ENCODE measurements at places on chromosomes 5 and 9. TPM values are rescaled to one million over a fixed set of nuclear protein-coding genes. Genes with fewer than 3 reads are reported as not detected.
A peak's percentile ranks its signal among the peaks of the same experiment; 100 is the strongest.

Gene LRRC19
- not detected for total RNA-seq

Gene NR5A1
- 0.37 TPM for total RNA-seq

Gene PCDHGC4
- 4.0 TPM for total RNA-seq

Gene TOR1B
- 18.7 TPM for total RNA-seq

Gene SMAD5
- 69.3 TPM for total RNA-seq

Gene NCS1
- 38.1 TPM for total RNA-seq

Gene UQCRQ
- total RNA-seq: 293 TPM

Gene DAPK1
- total RNA-seq: 79.4 TPM

Gene ECPAS
- 108 TPM for total RNA-seq

Gene PHF24
- 0.68 TPM for total RNA-seq

Gene RASEF
- 1.9 TPM for total RNA-seq

Gene WNT8A
- total RNA-seq: 0.26 TPM

Gene PDE8B
- not detected for total RNA-seq

DNA sequence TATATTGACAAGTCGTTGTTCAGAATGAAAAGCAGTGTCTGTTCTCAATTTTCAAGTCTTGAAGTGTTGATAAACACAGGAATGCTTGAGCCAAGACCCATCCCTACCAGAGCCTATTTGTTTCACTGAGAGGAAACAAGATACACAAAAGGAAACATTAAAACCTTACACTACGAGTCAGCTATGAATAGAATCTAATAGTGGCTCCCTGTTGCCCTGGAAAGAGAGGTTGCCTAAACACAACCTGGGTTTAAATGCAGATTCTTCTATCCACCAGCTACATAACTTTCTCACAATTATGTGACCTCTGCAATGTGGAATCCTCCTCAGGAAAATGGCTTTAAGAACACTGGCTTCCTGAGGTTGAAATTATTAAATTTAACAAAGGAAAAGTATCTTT lies 29.1 kb upstream of the BNC2 start:
- H3K36me3 ChIP-seq: no peaks in the 10 kb centered on the region
- no peak overlapping the region for H3K27ac ChIP-seq
- no peak overlapping the region for H3K4me3 ChIP-seq
- 0 out of 2 replicates have a peak, but pooled peaks cover 4% of the 10 kb centered on the region for H3K4me1 ChIP-seq

DNA sequence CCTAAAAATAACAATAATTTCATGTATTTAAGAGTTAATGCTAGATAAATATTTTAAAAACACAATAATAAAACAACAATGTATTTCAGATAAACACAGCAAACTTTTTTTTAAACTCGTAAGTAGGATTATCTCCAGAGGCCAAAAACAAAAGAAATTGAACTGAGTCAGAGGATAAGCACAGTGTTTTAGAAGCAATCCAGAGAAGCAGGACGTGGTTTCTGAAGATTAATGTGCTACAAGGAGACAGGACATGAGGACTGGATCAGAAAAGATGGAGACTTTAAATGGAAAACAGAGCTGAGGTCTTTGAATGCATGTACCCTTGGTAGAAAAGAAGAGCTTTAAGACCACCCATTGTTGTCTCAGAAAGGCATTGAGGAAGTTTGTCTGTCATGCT lies 491.2 kb upstream of the TLE4 start:
- DNase-seq: no peak
- no peaks in the 10 kb centered on the region for H3K27me3 ChIP-seq
- no peaks in the 10 kb centered on the region for H3K36me3 ChIP-seq
- H3K4me1 ChIP-seq: no peaks in the 10 kb centered on the region
- no peak overlapping the region for H3K27ac ChIP-seq

DNA sequence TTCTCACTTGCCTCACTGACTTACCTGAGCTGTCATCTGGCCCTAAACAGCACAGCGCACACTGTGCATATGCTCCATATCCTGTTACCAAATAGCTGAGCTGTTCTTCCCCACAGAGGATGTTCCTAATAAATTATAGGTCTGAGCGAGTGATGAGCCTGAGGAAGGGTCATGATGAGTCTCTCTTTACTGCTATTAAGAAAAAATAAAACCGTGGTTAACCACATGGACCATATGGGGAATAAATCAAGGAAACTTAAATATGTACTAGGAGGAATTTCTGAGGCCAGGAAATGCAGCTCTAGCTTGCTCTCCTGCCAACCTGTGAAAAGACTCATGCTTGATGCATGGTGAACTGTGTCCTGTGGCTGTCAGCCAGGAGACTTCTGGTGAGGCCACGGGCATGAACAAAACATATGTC lies 424.8 kb upstream of the DMAC1 start:
- no peak overlapping the region for H3K4me3 ChIP-seq
- no peaks in the 10 kb centered on the region for H3K36me3 ChIP-seq
- H3K27me3 ChIP-seq: no peaks in the 10 kb centered on the region
- H3K27ac ChIP-seq: no peak overlapping the region
- H3K4me1 ChIP-seq: no peaks in the 10 kb centered on the region

GRCh38 chr5:81553567-81554212 lies 159.8 kb upstream of the ACOT12 start:
- H3K4me1 ChIP-seq: no peaks in the 10 kb centered on the region
- DNase-seq: no peak
- H3K4me3 ChIP-seq: no peak overlapping the region
- no peaks in the 10 kb centered on the region for H3K36me3 ChIP-seq
- no peak overlapping the region for H3K27ac ChIP-seq

DNA sequence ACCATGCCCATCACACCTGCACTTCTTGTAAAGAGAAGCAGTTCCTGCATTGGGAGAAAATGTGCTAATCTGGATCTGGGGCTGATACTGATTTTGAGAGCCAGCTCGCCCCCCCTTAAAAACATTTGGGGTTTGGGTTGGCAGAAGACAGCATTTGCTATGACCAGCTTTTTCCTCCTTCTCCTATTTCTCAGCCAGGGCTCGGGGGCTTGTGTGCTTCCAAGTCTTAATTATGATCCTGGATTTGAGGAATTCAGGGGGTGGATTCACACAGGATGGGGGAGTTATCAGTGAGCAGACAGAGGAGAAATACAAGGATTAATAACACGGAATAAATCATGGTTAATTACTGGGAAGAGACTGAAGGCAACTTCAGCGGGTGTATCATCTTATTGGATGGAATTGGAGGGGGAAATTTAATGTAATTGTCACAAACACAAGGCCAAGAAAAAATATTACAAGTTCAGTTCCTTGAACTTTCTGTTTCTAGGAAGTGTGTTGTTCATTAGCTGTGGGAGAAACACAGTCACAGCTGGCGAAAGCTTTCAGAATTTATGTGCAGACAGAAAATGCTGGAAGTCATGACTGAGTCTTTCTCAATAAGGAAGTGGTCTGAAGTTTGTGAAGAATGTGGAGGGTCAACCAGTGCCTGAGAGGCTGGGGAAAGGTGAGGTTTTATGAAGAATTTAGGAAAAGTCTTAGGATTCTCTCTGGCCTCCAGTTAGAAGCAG lies 15.3 kb downstream of the C9orf152 start:
- no peak overlapping the region for H3K27ac ChIP-seq
- no peak for DNase-seq
- no peaks in the 10 kb centered on the region for H3K36me3 ChIP-seq
- H3K4me1 ChIP-seq: no peaks in the 10 kb centered on the region

GRCh38 chr5:154611341-154611767 lies 133.3 kb upstream of the HAND1 start:
- DNase-seq: no peak
- no peak overlapping the region for H3K27ac ChIP-seq
- H3K4me1 ChIP-seq: peaks cover 12% of the 10 kb centered on the region
- H3K4me3 ChIP-seq: peak overlapping the region; percentile 64
- H3K36me3 ChIP-seq: no peaks in the 10 kb centered on the region

DNA sequence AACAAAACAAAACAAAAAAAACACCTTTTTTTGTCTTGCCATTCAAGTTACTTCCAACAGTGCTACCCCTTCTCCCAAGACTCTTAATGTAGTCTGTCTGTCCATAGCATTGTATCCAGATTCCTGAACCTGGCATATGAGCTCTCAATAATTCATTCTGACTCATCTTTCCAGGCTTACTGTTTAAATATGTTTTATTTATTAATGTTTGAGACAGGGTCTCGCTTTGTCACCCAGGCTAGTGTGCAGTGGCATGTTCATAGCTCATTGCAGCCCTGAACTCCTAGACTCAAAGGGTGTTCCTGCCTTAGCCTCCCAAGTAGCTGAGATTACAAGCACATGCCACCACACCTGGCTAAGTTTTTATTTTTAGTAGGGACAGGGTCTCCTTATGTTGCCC lies 208.0 kb upstream of the DMRT1 start:
- peaks cover 6% of the 10 kb centered on the region for H3K36me3 ChIP-seq
- H3K27ac ChIP-seq: no peak overlapping the region
- H3K4me1 ChIP-seq: no peaks in the 10 kb centered on the region
- no peak for DNase-seq
- H3K27me3 ChIP-seq: no peaks in the 10 kb centered on the region
- H3K4me3 ChIP-seq: no peak overlapping the region

- no peak overlapping the region for H3K27ac ChIP-seq
- no peaks in the 10 kb centered on the region for H3K4me1 ChIP-seq
- H3K4me3 ChIP-seq: no peak overlapping the region
- H3K36me3 ChIP-seq: no peaks in the 10 kb centered on the region
Measured at GRCh38 chr9:134938346-134939079, 20.8 kb upstream of the FCN1 start.

GRCh38 chr5:143267186-143267585 lies 136.3 kb downstream of the NR3C1 start:
- H3K27me3 ChIP-seq: no peaks in the 10 kb centered on the region
- DNase-seq: no peak
- H3K4me3 ChIP-seq: no peak overlapping the region
- peaks cover 2% of the 10 kb centered on the region for H3K36me3 ChIP-seq

DNA sequence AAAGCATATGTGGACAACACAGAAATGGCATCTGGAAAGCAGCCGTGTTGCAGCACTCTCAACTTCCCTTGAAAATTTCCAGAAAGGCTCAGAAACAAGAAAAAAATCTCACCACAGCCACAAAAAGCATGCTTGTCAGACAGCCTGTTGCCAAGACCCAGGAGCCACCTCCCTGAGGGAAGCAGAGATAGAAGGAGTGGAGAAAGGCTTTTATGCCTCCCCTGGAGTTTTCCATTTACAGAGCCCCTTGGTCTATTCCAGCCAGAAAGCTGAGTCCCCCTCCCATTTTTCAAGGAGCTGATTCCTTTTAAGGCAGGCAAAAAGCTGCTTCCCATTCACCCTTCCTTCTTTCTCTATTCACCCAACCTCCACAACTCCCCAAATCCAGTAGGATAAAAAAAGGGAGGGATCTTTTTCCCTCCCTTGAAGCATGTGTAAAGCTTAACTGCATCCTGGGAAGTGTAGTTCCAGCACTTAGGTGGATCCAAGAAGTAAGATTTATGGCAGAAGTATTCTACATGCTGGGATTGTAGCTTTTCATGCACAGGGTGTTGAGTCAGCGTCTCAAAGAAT lies 37.1 kb upstream of the PALM2AKAP2 start:
- H3K27me3 ChIP-seq: no peaks in the 10 kb centered on the region
- H3K36me3 ChIP-seq: no peaks in the 10 kb centered on the region
- DNase-seq: no peak
- no peaks in the 10 kb centered on the region for H3K4me1 ChIP-seq
- H3K4me3 ChIP-seq: no peak overlapping the region

DNA sequence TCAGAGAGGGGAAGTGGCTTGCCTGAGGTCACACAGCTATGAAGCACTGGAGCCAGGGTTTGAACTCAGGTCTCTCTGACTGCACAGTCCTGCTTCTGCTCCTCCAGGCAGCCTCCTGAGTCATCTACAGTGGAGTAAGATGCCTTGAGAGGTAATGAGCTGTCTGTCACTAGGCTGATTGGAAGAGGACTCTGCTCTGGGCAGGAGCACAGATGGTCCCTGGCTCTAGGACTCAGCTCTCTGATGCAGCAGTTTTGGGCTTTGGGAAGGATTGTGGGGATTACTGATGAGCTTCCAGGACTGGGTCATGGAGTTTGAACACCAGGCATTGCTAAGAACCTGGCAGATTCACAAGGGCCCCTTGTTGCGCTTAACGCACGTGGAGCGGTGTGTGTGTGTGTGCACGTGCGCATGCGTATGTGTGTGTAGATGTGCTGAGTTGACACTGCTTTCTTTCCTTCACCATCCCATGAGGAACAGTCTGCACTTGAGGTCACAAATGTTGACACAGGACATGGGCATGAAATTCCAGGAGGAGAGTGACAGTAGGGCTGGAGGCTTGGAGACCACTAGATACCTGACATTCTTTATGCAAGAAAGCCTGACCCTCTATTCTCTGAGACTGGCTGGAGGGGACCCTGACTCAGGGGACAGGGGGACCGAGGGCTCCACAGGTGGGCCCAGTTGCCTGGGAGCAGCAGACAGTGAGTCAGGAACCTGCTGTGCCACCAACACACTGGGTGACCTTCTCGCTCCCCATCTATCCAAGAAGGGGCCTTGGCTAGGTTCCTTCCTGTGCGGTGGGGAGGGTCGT lies 170.5 kb downstream of the RGS3 start:
- H3K36me3 ChIP-seq: no peaks in the 10 kb centered on the region
- no peak overlapping the region for H3K4me3 ChIP-seq
- no peak overlapping the region for H3K27ac ChIP-seq
- no peaks in the 10 kb centered on the region for H3K4me1 ChIP-seq
- no peaks in the 10 kb centered on the region for H3K27me3 ChIP-seq

GRCh38 chr9:126411225-126411947 lies 84.8 kb downstream of the MVB12B start:
- H3K4me3 ChIP-seq: no peak overlapping the region
- DNase-seq: no peak
- H3K36me3 ChIP-seq: no peaks in the 10 kb centered on the region

- no peaks in the 10 kb centered on the region for H3K27me3 ChIP-seq
- H3K36me3 ChIP-seq: no peaks in the 10 kb centered on the region
- no peak for DNase-seq
- H3K4me1 ChIP-seq: no peaks in the 10 kb centered on the region
Measured at GRCh38 chr9:97437051-97437600, 25.2 kb downstream of the TDRD7 start.

- no peaks in the 10 kb centered on the region for H3K4me1 ChIP-seq
- DNase-seq: no peak
- no peak overlapping the region for H3K4me3 ChIP-seq
- H3K36me3 ChIP-seq: peaks cover 17% of the 10 kb centered on the region
- no peaks in the 10 kb centered on the region for H3K27me3 ChIP-seq
Measured at GRCh38 chr5:80713631-80714030, 58.8 kb upstream of the DHFR start.

DNA sequence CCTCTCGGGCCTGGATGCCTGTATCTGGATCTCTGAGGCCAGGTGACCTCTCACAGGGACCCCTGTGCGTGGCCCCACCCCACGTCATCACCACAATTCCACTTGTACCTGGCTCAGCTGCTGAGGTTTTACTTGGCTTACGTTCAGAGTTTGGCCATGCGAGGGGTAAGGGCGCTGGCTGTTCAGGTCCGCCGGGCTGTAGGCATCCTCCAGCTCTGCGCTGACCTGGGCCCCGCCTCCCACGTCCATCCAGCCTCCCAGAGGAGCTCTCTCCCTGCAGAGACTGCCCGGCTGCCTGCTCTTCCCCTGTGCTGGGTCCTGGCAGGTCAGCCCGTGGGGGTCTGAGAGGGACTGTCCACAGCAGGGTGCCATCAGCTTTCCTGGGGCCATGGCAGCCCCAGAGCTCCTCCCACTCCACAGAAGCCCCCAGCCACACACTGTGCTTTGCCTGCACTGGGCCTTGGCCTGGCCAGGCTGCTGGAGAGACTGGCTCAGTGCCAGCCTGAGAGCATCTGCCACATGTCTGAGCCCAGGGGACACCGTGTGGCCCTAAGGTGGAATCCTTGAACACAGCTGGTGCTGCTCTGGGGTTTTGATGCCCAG lies 43.6 kb downstream of the SLC6A3 start:
- no peak overlapping the region for H3K4me3 ChIP-seq
- no peaks in the 10 kb centered on the region for H3K27me3 ChIP-seq
- no peak for DNase-seq
- no peaks in the 10 kb centered on the region for H3K36me3 ChIP-seq
